Spleen (tissue), 13 donors: ENCODE measurements at places on chromosomes 1 and 21.

DNA sequence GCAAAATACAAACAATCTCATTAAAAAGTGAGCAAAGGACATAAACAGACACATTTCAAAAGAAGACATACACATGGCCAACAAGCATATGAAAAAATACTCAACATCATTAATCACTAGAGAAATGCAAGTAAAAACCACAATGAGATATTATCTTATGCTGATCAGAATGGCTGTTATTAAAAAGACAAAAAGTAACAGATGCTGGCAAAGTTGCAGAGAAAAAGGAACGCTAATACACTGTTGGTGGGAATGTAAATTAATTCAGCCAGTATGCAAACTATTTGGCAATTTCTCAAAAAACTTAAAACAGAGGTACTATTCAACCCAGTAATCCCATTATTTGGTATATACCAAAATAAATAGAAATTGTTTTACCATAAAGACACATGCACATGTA, 32.2 kb upstream of the TNFSF18 start:
- no peak for DNase-seq

DNA sequence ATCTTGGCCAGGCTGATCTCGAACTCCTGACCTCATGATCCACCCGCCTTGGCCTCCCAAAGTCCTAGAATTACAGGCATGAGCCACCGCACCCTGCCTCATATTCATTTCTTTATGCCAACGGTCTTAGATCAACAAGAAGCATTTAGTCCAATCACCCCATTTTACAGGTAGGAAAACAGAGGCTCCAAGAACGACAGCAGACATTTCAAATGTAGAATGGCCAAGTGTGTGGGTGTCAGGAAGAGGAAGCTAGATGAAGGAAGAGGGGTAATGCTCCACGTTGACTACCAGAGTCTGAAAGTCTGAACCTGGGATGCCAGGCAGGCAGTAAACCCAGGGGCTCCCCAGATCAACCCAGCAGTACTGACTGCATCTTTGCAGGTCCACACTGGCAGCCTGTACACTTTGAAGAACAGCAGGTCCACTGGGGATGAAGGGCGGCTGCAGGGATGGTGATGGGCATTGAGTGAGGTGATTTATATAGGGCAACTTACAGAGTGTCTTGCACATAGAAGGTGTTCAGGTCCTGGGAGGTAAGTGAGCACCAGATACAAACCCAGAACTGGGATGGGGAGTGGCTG, 120.2 kb downstream of the EPHB2 start:
- peak; percentile 33 for DNase-seq

- DNase-seq = no peak
These were observed 1418.8 kb downstream of the MRPL39 start for GRCh38 chr21:24188506-24188905.

DNA sequence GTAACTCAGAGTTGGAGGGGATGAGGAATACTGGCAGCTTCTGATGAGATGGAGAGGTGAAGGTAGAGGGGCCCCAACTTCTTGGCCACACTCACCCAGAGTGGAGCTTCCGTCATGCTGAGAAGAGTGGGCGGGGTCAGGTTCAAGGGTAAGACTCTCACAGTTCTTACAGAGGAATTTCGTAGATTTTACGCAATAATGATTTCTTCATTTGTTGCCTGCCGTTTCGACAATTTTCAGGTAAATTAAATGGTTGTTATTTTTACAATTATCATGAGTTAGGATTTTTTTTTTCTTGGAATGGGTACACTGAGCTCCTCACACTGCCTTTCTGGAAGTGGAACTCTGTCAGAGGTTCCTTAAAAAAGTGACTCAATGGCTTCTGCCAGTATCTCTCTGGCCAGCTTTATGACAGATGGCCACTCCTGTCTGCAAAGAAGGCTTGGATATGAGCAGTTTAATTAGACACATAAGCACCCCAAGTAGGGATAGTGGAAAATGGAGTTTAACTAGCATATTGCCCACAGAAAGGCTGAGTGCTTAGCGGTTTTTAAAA, 13.8 kb upstream of the NLRP3 start:
- no peak for DNase-seq

DNA sequence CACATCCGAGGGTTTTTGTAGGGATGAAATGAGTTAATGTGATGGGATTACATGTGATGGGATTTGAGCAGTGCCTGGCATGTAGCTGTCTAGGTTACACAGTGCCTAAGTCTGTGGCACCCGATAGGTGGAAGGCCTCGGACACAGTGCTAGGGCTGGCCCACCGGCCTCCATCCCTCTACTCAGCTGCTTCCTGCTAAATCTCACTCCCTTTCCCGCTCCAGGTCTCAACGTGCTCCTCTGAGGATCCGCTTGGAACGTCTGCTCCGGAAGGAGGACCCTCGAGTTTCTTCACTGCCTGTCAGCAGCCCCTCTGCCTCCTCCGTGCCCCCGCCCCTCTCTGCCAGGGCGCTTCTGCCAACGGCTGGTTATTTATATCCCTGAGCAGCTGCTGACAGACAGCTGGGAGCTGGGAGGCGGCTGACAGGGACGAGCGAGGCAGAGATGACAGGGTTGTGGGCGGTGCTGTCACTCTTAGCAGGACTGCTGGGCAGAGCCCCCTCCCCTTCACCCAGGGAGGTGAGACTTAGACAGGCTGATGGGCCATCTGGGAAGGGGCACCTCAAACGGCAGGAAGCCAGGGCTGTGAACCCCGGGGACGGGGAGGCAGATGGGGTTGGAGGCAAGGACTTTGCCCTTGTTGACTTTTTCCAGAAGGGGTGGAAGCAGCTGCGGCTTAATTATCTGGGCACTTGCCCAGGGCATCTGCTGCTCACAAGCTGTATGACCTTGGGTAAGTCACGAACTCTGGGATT, 26.6 kb upstream of the LRRN2 start:
- no peak for DNase-seq

GRCh38 chr21:46639489-46640386, 4.3 kb downstream of the PRMT2 start:
- no peak for DNase-seq

DNA sequence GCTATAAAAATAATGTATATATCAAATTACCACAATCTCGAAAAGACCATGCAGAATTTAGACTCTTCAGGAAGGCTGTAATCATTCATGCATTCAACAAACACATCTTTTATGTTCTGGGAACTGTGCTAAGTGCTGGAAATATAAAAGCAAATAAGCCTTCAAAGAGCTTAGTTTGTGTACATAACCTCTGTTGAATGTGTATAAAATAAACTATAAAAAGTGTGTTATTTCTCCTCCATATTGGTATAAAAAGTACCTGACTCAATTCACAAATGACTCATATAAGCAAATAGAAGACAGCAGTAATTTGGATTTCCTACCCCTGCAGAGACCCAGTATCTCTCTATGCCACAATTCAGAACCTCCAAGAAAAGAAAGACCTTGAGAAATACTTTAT, 36.8 kb downstream of the RAB3GAP2 start:
- no peak for DNase-seq

GRCh38 chr1:223394242-223394641, 1.0 kb downstream of the CCDC185 start:
- DNase-seq = no peak

GRCh38 chr1:175380521-175381300, 188.1 kb upstream of the KIAA0040 start:
- no peak for DNase-seq

GRCh38 chr1:222995236-222995580, 147.8 kb downstream of the TLR5 start:
- no peak for DNase-seq

GRCh38 chr21:29302359-29302875, 3.7 kb downstream of the BACH1 start:
- no peak for DNase-seq

- no peak for DNase-seq
These were observed 1.5 kb downstream of the SLAMF8 start for GRCh38 chr1:159828176-159828575.

DNA sequence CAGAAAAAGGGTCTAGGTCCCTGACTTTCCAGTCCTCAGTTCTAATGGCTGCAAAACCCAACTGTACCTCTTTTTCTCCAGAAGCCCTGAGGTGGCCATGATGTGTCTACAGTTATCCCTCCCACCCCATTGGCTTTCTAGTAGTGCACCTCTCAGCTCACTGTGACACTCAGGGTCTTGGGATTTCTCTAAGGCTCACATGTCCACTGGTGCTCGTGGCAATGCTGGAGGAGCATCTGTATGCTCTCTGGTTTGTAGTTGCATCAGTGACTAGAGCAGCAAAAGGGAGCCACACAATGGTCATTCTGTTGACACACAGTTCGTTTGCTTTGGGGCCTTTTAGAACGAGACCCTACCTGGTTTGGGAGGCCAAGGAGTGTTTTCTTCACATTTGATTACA, 81.6 kb upstream of the SYT6 start:
- DNase-seq = no peak

- DNase-seq = no peak
These were observed 40.8 kb upstream of the IGSF3 start for GRCh38 chr1:116708255-116708900.

DNA sequence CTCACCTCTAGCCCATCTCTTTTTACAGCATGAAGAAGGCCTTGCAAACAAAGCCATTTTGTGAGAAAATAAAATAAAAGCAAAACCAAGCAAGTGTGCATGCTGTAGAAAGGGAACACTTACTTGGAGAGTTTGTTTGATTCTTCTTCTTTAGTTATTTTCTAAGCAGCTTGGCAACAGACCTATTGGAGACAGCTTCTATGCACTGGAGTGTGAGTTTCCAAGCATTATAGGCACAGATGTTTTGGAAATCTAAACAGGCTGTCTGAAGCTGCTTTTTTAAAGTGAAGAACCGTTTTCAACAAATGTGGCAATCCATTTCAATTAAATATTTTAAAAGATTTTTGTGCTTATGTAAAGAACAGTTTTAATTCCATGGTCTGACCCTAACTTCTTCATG, 76.6 kb downstream of the NGF start:
- no peak for DNase-seq

DNA sequence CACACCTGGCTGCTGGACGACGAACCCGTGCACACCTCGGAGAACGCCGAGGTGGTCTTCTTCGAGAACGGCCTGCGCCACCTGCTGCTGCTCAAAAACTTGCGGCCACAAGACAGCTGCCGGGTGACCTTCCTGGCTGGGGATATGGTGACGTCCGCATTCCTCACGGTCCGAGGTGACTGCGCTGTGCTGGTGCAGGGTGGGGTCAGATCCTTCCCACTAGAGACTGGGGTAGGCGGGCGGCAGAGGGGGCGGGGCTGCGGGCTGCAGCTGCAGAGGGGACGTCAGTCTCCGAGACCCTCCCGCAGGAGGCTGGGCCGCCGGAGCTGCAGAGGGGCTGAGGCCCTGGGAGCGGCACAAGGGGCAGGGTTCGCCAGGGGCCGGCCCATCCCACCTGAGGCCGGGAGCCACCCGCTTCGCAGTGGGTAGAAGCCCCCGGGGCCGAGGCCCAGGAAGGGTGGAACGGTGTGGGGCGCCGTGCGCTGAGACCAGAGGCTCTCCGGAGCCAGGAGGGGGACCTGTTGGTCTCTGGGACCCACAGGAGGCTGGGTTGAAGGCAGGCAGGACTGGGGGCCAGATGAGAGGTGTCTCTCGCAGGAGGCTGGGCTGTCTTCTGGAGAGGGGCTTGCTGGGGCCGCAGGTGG, 90.6 kb downstream of the TRIM11 start:
- peak; percentile 71 for DNase-seq

GRCh38 chr1:113551728-113552127, 161.4 kb downstream of the MAGI3 start:
- no peak for DNase-seq

DNA sequence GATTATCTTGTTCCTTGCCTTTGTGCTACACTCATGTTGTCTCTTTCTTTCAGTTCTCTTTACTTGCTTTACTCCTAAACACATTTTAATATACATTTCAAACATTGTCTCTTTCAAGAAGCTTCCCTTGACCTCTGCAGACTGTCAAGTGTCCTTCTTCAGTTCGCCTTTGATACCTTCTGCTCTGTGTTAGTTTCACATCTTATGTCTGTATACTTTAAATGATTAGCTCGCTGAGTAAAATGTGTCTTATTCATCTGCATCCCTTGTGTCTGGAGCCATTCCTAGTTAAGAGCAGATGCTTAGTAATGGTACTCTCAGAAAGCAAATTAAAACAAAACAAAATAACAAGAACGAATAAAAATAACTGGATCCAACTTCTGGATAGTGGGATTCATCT, 303.3 kb downstream of the S1PR1 start:
- no peak for DNase-seq

DNA sequence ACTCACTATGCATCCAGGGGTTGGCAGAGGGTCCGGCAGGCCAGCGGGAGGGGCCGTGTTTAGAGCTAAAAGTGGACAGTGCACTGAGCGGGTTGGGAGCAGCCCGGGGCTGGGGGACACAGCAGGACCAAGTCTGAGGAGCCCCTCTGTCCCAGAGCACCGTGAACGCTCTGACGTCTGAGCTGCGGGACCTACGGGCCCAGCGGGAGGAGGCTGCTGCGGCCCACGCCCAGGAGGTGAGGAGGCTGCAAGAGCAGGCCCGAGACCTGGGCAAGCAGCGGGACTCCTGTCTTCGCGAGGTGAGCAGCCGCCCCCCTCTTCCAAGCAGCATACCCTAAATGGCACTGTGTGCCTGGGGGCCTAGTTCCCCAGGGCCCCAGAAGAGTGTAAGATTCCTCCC, 25.8 kb downstream of the MFAP2 start:
- no peak for DNase-seq

- DNase-seq = peak; percentile 46
These were observed 58.0 kb downstream of the LGR6 start for GRCh38 chr1:202251424-202252256.

- DNase-seq = no peak
These were observed 24.5 kb downstream of the HUNK start for GRCh38 chr21:31897311-31897710.

GRCh38 chr1:98975113-98975512, 29.5 kb downstream of the PLPPR5 start:
- DNase-seq = no peak

DNA sequence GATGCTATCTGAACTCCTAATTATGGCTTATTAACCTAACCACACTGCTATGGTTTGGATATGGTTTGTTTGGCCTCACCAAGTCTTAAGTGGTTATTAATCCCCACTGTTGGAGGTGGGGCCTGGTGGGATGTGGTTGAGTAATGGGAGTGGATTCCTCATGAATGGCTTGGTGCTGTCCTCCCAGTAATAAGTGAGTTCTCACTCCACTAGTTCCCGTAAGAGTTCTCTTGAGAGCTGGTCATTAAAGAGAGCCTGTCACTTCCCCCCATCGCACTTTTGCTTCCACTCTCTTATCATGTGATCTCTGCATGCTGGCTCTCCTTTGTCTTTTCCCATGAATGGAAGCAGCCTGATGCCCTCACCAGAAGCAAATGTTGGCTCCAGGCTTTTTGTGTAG, 328.8 kb downstream of the PLA2G4A start:
- no peak for DNase-seq

GRCh38 chr1:62198781-62199125, 4.1 kb downstream of the L1TD1 start:
- DNase-seq = no peak

- DNase-seq = no peak
These were observed 82.3 kb downstream of the PLPP3 start for GRCh38 chr1:56496821-56497772.

GRCh38 chr1:70899735-70900134, 147.9 kb downstream of the PTGER3 start:
- DNase-seq = no peak
